ENCODE measurements at places on chromosomes 5 and 9.
A peak's percentile ranks its signal among the peaks of the same experiment; 100 is the strongest.

DNA sequence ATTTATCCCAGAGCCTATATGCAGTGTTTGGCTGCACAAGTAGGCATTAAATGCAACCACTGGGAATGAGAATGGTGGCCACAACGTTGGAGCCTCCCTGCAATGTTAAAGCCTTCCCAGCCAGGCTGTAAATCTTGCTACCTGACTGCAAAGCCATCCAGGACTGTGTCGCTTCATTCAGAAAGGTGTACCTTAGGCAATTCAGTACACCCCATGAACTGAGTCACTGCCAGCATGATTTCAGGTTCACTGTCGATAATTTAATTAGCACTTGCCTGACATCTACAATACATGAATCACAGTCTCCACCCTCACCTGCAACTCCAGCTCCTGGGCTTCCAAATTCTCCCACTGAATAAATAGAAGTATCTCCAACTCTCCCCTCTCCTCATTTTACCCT is 108.4 kb downstream of the SLIT3 start:
- no peak for DNase-seq

DNA sequence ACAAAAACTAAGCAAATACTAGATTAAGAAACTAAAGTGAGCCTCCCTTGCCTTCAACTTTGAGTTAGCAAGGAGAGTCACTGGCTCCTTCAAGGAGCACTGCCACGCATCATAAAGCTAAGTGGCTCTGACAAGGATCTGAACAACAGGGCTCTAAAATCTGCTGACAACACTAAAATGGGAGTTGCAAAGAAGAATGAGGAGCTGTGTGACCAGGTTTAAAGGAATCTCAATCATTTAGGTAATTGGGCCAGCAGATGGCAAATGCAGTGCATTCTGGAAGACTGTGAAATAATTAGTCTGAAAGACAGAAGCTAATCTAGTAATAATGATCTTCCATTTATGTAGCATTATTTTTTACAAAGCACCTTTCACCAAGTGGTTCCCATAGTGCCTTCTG is 297.0 kb upstream of the TAS2R1 start:
- no peak for DNase-seq

- no peak for DNase-seq
Measured at GRCh38 chr5:53027913-53028312, 38.8 kb downstream of the ITGA2 start.

GRCh38 chr9:133439337-133439736 is 17.2 kb downstream of the ADAMTS13 start:
- no peak for DNase-seq

- peak; percentile 82 for DNase-seq
Measured at GRCh38 chr5:114360816-114361723, 800 bp upstream of the KCNN2 start.

- DNase-seq, result no peak
Measured at GRCh38 chr5:180689775-180690174, 40.4 kb upstream of the FLT4 start.

GRCh38 chr5:133957591-133957990 is 10.8 kb downstream of the C5orf15 start:
- DNase-seq, result peak; percentile 48

DNA sequence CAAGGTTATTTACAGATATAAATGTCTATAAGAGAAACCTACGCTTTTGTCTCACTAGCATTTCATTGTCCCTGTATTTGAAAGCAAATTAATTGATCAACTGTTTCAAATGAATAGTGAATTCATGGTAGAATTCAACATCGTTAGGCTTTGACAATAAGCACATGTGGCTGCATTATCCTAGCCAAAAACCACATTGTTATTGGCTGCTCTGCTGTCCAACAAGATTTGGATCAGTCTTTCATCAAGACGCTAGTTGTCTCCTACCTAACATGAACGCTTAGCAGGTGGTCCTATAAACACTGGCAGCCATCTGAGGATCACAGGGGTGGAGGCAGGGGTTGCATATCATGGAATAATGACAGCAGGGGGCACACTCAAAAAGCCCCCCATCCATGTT is 455.0 kb downstream of the CTNND2 start:
- DNase-seq, result no peak

DNA sequence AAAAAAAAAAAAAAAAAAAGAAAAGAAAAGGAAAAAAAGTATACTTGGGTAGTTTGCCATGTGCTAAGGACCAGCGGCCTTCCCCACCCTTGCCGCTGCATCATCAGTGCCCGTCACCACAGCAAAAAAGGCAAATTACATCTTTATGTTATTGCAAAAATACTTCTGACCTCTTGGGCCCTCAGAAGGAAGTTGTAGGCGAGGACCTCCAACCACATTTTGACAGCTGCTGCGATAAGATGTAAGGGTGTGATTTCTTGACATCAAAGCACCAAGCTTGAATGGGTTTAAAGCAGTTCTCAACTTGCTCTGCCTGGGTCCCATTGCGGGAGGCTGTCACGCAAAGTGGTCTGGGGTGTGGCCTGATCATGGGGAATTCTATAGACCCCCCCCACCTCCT is 39.2 kb downstream of the DMRT1 start:
- no peak for DNase-seq

DNA sequence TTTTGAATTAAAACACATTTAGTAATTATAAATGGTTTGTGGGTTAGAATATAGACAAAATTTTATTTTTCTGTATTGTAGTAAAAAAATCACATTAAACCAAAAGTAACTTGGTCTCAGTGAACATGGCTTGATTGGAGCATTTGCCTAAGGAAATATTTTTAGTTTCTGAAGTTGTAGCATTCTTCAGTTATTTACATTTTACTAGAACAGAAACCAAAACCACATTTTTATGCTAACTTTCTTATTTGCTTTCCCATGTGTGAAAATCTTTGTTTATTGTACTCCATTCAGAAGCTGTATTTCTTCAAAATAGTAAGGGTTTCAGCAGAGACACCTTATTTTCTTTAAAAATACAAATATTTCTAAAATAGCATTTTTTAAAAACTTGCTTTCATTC is 129.9 kb downstream of the SGCD start:
- no peak for DNase-seq

- peak; percentile 49 for DNase-seq
Measured at GRCh38 chr5:131279204-131279603, 15.4 kb downstream of the CDC42SE2 start.

- no peak for DNase-seq
Measured at GRCh38 chr5:68243681-68244080, 28.1 kb downstream of the PIK3R1 start.

- peak; percentile 47 for DNase-seq
Measured at GRCh38 chr5:178461004-178461730, 129.0 kb downstream of the COL23A1 start.

- DNase-seq, result no peak
Measured at GRCh38 chr9:70979966-70980365, 141.5 kb downstream of the TRPM3 start.

GRCh38 chr9:95979446-95979845 is 104.0 kb downstream of the ERCC6L2 start:
- no peak for DNase-seq

GRCh38 chr9:110764006-110764405 is 95.4 kb downstream of the MUSK start:
- no peak for DNase-seq

- DNase-seq, result no peak
Measured at GRCh38 chr9:89541798-89542197, 43.9 kb upstream of the SEMA4D start.

DNA sequence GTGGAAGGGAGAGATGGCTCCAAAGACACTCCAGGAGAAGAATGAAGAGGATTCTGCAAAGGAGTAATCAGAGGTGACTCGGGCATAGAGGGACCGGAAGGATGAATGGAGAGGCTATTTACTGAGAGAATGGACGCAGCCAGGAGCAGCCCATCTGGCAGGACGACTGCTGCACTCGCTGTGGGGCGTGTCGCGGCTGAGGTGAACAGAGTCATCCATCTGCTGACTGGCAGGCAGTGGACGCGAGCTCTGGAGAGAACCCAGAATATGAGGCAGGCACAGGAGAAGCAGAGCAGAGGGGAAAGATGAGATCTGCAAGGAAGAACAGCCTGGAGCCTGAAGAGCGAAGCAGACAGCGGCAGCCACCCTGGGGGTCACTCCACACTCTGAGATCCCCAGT is 16.4 kb downstream of the FGF1 start:
- DNase-seq, result no peak

DNA sequence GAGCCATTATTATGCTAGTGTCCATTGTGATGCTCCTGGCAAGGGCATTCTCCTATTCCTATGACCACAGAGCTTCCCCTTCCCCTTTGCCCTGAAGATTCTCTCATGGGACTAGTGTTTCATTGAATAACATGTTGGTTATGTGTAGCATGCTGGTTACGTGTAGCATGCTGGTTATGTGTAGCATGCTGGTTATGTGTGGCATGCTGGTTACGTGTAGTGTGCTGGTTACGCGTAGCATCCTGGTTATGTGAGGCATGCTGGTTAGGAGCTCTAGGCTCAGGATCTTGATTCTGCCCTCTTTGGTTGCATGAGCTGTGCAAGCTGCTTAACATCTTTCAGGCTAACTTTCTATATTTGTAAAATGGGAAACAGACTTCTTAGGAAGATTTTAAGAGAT is 46.5 kb upstream of the GPR151 start:
- DNase-seq, result no peak

- DNase-seq, result no peak
Measured at GRCh38 chr9:91302831-91303230, 58.9 kb downstream of the AUH start.

DNA sequence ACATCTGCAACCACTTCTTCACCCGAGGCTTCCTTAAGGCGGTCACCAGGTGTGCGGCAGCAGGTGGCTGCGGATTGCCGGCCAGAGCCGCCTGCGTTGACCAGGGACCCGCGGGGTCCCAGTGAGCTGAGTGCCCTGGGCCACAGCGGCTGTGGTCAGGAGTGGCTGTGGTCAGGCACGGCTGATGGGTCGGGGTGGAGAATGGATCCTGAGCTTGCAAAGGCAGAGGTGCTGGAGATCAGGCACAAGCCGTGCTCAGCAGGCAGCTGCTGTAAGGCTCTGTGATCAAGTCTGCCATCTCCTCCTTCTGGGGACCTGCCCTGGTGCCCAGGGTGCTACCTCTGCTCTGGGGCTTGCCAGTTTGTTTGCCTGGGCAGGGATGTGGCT is 2.1 kb downstream of the UAP1L1 start:
- no peak for DNase-seq

- no peak for DNase-seq
Measured at GRCh38 chr5:109805883-109806282, 116.2 kb downstream of the MAN2A1 start.

DNA sequence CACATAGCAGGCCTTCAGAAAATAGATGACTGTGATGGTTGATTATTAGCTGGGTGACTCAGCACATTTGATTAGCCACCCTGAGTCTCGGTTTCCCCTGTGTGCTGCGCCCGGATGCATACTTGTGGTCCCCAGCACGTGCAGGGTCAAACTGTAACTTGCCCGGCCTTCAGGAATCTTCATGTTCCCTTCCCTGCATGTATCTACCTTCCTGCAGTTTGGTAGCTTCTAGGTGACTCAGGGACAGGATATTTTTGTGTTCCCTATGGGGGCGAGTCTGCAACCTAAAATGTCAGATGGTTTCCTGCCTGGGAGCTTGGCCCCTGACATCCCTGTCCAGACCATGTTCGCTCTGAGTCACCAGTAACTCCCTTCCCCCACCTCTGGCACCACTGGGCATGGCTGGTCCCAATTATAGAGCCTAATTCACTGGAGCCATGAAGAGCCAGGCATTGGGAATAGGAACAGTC is 13.2 kb downstream of the PTGS1 start:
- no peak for DNase-seq

- peak; percentile 84 for DNase-seq
Measured at GRCh38 chr5:88690409-88691229, 192.4 kb downstream of the MEF2C start.

- no peak for DNase-seq
Measured at GRCh38 chr9:120645760-120646159, 65.8 kb upstream of the CDK5RAP2 start.

- no peak for DNase-seq
Measured at GRCh38 chr9:109863961-109864360, 84.0 kb downstream of the PALM2AKAP2 start.

GRCh38 chr9:116450378-116451139 is 236.5 kb upstream of the TRIM32 start:
- peak; percentile 17 for DNase-seq

GRCh38 chr9:108241384-108242073 is 614.3 kb downstream of the ACTL7B start:
- no peak for DNase-seq

DNA sequence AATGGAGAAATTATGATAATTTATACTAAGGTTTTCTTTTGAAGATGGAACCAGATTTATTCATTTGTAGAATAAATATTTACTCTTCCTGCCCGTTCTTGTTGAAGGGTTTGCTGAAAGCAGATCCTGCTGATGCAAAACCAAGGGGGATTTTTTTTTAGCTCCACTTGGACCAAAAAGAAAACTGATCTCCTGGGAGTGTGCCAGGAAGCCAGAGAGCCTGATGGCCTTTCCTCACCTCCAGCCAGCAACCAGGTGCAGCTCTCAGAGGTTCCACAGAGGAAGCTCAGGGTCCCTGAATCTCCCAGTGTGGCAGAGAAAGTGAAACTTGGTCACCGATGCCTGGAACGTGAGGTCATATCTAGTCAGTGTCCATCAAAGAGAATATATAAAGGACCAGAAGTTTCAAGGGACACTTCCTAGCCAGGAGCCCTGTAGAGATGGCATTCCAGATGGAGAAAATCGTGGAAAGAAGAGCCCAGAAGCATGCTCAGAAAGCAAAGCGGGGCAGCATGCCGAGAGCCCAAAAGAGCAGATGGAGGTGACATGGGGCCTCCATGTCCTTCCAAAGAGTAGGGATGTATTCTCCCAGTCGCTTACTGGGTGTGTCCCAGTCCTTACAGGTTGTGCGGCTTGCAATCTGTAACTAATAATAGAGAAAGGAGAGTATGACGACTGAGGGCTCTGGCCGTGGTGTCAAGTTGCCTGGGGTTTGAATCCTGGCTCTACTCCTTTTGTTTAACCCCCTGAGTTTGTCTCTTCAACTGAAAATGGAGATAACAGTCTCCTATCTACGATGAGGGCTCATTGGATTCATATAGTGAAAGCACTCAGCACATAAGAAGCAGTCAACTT is 12.2 kb downstream of the AFAP1L1 start:
- DNase-seq, result no peak
